Uterus (tissue), 4 donors: ENCODE measurements at places on chromosomes 13 and 19. TPM values are rescaled to one million over a fixed set of nuclear protein-coding genes. Genes with fewer than 3 reads are reported as not detected.
A peak's percentile ranks its signal among the peaks of the same experiment; 100 is the strongest.

DNA sequence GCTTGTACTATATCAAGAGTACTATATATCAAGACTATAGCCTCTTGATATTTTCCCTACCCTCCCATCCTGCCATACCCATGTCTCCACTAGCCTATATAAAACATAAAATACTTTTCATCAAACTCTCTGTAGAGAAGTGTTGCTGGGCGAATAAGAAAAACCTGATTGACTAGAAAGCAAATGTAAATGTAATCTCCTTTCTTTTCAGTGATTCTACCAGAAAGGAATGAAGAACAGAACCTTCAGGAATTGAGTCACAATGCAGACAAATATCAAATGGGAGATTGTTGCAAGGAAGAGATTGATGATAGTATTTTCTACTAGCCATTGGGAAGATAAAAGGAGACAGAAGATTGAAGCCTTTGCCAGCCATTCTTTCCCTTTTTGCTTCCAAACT, 89.2 kb downstream of the KCNRG start:
- DNase-seq, result no peak

DNA sequence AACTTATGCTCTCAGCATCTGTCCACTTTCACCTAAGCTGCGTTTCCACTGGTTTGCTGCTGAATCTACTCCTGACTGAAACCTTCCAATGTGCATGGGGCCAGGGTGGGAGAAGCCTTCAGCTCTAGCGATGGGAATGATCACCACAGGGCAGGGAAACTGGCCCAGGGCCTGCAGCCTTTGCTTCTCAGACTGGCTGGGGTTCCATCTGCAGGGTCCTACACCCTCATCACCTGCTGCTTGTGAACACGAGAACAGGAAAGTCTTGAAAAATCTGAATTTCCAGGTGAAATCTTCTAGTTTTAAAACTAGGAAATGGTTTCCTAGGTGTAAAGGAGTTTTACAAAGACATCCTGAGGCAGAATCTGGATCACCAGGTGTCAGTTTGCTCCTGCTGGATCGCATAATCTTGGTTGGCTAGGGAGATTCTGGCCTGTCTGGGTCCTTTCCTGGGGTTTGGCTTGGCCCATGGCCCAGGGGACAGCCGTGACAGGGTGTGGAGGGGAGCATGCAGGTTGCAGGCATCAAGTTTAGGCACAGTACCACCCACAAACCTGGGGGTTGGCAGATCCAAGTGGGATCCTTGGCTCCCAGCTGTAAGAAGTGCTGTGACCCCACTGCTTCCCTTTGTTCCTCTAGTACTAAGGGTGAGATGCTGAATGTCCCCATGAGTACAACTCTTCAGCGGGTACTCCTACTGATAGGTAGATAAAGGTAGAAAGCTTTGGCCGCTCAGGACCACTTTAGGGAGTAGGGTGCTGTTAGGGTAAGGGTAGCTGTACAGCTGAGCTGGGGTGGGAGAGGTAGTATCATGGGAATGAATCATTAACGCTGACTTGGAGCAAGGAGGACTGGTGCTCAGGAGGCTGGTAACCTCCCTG, 1.8 kb upstream of the UBE2M start:
- DNase-seq, result no peak

DNA sequence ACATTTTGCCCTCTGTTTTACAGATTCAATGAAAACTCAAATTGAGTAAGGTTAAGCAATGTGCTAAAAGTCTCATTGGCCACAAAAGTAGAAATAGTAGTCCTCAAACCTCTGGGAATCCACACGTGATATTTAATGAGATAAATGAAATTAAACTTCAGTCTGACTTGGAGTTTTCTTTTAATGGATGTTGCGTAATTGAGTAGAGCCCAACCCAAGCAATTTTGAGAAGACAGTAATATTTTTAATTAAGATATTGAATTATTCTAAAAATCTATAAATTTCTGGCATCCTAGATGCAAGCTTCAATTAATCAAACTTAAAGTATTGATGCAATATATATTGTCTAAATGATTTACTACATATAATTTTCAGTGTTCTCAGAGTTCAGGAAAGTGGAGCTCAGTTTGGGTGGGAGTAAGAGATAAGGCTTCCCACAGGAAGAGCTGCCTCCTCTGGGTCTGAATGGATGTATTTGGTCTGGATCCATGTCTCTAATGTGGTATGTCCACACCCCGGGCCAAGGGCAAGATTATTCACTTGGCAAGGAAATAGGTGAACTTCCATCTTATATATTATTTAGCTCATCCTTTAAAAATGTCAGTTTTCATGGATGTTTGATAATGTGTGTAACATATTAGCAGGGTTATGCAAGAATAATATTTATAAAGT, 6.9 kb downstream of the MBNL2 start:
- DNase-seq, result no peak

DNA sequence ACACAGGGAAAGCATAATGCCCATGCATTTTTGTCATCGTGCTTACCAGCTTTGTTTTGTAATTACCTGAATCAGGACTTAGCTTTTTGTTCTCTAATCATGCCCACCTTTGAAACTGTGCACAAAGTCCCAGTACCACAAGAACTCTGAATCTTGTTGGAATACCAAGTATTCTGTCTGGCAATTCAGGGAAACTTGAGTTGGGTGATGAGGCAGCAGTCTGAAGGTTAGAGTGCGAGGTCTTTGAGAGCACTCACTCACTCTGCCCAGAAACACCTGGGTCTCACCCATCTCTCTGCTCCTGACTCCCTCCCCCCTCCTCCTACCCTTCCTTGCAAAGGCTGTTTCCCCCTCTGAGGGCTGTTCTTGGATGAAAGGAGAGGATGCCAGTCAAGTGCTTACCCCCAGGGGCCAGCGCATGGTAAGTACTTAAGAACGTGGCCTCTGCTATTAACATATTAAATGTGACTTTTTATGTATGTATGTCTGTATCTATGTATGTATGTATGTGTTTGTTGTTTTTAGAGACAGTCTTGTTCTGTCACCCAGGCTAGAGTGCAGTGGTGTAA, 22.4 kb downstream of the SIPA1L3 start:
- DNase-seq, result no peak

GRCh38 chr13:113846636-113847318, 17.1 kb downstream of the GAS6 start:
- DNase-seq, result peak; percentile 15

Gene USPL1
- 24.4 TPM for total RNA-seq
